ENCODE measurements at places on chromosomes 12 and 14.

- no peak for DNase-seq
Observed at GRCh38 chr14:105767315-105767714, 240.9 kb downstream of the TMEM121 start.

DNA sequence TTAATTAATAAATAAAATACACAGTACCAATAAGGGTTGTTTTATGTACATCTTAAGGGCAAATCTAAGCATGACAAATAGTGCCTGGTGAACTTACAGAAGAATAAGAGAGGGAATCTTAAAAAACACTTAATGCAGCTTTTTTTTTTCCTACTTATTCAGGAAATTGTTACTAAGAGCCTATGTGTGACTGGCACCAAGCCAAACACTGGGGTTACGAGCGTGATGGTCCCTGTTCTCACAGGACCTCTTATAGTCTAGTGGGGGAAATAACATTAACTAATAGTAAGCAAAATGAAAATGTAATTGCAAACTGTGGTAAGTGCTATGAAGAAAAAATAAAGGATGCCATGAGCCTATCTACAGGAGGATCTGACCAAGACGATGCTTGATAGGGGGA is 53.6 kb downstream of the RTN1 start:
- no peak for DNase-seq

GRCh38 chr12:5873281-5873919 is 71.7 kb downstream of the ANO2 start:
- no peak for DNase-seq

DNA sequence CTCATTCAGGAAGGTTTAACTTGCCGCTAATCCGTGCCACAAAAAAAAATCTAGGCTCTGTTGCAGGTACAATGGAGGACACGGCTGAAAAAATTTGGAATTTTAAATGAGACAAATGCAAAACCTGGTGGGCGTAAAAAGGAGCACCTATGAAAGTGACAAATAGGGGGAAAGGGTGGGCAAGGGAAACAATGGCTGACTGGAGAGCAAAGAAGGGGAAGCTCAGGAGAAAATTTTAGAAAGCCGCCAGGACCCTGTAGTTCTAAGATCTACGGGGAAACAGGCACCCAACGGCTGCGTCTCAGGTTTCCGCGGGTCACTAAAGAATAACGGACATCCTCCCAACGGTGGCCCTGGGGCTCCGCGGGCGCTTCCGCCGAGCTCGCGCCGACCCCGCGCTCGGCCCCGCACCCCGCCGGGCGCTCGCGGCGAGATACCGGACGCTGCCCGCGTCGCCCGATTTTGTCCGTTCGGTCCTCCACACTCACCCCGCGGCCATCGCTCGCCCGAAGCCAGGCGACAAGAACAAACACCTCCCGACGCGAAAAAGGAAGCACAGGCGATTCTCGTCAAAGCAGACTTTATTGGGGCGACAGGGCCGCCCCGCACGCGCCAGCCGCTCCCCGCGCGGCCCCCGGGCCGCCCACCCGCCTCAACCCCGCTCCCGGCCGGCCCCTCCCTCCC is 1.1 kb upstream of the YY1 start:
- DNase-seq, result no peak

DNA sequence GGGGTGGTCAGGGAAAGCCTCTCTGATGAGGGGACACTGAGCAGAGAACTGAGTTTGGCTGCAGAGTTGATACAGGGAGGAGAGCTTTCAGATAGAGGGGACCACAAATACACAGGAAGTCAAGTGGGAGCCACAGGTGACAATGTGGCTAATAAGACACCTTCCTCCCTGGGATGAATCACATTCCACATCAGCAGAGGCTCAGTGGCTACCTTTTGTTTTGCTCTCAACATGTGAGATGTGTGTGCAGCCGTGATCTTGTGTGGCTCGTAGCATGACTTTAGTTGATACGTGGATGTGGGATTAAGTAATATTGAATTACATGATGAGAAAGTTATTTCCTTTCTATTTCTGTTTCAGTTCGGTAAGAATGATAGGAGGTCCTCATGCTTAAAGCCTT is 7.5 kb downstream of the CRADD start:
- DNase-seq, result no peak

DNA sequence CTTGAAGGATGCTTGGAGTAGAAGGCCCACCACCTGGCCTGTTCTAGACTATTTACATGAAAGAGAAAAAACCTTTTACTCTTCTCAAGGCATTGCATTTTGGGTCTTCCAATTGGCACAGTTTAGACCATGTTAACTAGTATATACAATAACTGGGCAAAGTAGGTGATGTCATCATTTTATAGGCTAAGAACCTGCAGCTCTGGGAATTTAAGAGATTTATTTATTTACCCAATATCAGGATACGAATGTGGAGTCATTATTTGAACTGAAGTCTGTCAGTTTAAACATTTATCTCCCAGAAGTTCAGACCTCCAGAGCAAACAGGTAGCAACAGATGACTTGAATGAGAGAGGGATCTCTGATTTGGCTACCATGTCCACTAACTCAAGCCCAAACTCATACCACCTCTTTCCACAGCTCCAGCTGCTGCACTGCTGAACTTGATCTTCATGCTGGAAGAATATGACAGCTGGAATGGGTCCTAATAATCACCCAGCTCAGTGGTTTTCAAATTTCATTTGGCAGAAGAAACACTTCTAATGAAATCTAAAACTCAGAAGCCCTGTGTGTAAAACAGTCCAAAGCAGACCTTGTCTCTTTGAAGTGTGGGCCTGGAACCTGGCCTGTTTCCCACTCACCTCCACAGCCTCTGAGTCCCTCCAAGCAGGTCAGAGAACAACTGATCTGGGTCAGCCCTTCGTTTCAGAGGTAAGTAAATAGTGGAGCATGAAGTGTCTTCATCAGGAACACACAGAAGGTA is 179.2 kb downstream of the EMP1 start:
- DNase-seq, result no peak

GRCh38 chr12:34294671-34295365 is 272.5 kb downstream of the ALG10 start:
- DNase-seq, result no peak

- no peak for DNase-seq
Observed at GRCh38 chr14:32630701-32631100, 301.6 kb downstream of the AKAP6 start.

Data from non-pigmented ciliary epithelial cell (primary cell).